ENCODE measurements at places on chromosomes 11 and 22.

- no peak for DNase-seq
These were observed 18.2 kb downstream of the GDPD5 start for GRCh38 chr11:75507571-75507970.

- DNase-seq: no peak
These were observed 150.7 kb downstream of the PKNOX2 start for GRCh38 chr11:125315079-125315740.

GRCh38 chr11:83051760-83052671 lies 19.7 kb downstream of the RAB30 start:
- no peak for DNase-seq

GRCh38 chr11:64764040-64764611 lies 4.4 kb upstream of the PYGM start:
- DNase-seq: no peak

DNA sequence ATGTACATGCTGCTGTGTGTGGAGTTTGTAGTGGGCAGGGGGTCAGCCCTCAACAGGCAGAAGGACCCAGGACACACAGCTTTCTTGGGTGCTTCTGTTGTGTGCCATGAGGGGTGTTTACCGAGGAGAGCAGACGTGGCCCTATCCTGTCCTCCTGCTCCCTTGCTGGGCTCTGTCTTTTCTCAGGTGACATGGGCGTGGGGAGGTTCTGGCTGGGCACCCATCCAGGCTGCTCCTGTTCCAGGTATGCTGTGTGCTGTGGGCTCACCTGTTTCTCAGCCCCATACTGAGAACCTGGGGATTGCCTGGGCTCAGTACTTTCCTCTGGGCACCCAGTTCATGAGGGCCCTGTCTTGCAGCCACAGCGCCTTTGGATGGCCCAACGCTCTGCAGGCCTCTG lies 23.3 kb downstream of the MICALL1 start:
- no peak for DNase-seq

GRCh38 chr11:10674440-10674855 lies 19.1 kb downstream of the IRAG1 start:
- no peak for DNase-seq

GRCh38 chr11:8671651-8672062 lies 10.8 kb downstream of the TRIM66 start:
- no peak for DNase-seq

- no peak for DNase-seq
These were observed 9.5 kb upstream of the DKK3 start for GRCh38 chr11:12017865-12018453.

- DNase-seq: no peak
These were observed 726 bp downstream of the ST3GAL4 start for GRCh38 chr11:126355926-126356897.

DNA sequence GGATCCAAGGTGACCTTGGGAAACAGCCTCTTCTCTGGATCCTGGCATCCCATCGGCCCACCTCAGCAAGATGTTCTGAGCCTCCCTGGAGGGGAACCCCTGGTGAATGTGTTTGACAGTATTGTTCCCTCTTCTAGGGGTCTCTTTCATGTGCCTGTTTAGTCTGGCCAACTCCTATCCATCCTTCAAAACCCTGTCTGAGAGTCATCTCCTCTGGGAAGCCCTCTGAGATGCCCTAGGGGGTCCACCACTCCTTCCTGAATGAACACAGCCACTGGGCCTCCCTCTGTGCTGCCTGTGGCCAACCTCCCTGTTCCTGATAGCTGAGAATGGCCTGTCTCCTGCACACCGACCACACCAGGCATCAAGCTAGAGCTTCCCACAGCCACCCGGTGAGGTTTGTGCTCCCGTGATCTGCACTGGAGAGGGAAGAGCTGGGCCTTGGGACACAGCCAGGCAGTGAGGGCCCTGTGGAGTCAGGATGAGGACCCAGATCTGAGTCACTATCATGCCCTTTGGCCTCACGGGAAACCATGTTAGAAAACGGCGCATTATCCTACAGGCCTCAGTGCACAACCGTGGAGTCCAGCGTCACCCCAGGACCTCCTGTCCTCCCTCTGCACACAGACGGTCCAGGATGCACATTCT lies 8.8 kb downstream of the WNT7B start:
- DNase-seq: no peak

DNA sequence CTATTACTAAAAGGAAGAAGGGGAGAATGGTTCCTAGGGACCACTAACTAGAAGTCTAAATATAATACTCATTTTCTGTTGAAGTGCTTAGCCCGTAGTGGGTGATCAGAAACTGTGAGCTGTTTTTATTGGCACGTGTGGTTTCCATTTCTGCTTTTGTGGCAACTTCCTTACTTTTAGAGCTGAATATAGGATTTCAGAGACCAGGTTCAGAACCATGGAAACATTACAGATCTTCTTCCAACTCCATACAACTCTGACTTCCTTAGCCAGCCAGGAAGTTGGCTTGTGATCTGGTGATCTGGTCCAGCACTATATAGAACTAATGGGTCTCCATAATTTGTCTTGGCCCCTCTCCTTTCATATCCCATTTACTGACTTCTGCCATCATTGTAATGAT lies 2.6 kb upstream of the ME3 start:
- DNase-seq: no peak

DNA sequence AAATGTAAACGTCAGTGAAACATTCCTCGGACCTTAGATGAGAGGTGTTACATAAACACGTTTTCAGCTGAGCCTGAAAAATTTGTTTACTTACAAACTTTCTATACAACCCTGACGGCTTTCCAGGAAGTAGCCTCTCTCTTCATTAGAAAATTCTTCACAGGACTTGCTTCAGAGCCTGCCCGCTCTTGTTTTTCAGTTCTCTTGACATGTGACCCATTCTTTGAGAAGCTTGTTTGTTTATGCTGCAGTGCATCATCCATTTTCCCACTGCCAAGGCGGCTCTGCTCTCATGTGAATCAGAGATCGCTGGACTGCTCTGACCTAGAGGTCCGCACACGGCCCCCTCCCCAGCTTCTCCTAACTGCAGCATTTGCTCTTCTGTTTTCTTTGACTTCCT lies 47.9 kb upstream of the ARHGAP42 start:
- no peak for DNase-seq

DNA sequence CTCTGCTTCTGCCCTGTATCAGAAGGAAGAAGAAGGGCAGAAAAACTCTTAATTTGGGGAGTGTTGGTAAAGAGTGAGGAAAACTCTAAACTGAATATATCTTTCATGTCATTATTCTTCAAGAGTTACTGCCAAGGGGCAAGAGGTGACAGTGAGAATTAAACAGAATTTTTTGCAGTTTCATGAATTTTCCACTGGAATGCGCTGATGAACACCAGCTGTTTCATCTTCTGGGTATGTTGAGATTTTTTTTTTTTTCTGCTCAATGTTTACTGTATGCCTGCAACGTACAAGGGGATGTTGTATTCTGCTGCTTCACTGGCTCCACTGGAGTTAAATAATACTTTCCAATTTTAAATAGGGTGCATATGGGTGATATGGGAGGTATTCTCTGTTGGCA lies 117.8 kb downstream of the FAM76B start:
- no peak for DNase-seq

- DNase-seq: no peak
These were observed at the start of gene KCTD14 for GRCh38 chr11:78022397-78023396. Gene KCTD14 (minus strand): TSS chr11:78023276. CDS start chr11:78023249, 27 bp downstream.

All from activated CD4-positive, alpha-beta T cell treated with anti-CD3 and anti-CD28 coated beads for 24 hours (primary cell).